ENCODE measurements at places on chromosomes 4 and X. TPM values are rescaled to one million over a fixed set of nuclear protein-coding genes. Genes with fewer than 3 reads are reported as not detected.

Gene PNMA6A
- not detected for total RNA-seq

GRCh38 chrX:791479-792034, 161.0 kb downstream of the SHOX start:
- no peak for DNase-seq

DNA sequence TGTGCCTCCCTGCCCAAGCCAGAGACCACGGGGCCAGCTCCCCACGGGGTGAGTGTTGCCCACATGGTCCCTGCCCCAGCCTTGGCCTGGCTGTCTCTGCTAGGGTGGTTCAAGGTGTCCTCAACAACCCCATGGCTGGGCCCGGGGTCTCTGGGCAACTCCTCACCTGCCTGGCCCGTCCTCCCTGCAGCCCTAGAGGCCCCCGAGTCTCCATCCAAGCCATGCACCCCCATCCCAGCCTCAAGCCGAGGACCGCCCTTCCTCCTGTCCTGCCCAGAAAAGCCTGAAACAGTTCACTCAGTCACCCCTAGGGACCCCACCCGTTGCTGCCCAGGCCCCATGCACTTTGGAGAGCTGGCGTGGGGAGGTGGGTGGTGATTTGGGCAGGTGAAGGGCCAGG, 120.9 kb downstream of the FAM53A start:
- DNase-seq, result no peak

DNA sequence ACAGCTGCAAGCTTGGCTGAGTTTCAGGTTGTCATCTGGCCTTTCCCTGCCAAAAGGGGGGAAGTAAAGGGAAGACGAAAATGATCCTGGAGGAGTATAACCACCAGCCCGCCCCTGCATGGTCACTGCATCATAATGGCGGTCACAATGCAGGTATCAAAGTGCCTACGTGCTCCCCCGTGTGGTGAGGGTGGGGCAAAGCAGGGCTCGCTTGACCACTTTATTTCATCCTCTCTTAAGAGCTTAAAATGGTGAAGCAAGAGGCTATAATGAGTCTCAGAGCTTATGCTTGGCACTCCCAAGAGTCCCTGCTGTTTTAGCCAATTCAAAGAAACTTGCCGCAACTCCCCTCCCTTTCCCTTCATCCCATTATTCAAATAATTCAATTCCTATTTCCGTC, 105.6 kb downstream of the APOOL start:
- no peak for DNase-seq

GRCh38 chrX:18994713-18995112, 10.8 kb upstream of the PHKA2 start:
- peak; percentile 60 for DNase-seq

All from LHCN-M2 (cell line).